ENCODE measurements at places on chromosomes 13 and 19. TPM values are rescaled to one million over a fixed set of nuclear protein-coding genes. Genes with fewer than 3 reads are reported as not detected.

The CCDC70 gene
- not detected for total RNA-seq

DNA sequence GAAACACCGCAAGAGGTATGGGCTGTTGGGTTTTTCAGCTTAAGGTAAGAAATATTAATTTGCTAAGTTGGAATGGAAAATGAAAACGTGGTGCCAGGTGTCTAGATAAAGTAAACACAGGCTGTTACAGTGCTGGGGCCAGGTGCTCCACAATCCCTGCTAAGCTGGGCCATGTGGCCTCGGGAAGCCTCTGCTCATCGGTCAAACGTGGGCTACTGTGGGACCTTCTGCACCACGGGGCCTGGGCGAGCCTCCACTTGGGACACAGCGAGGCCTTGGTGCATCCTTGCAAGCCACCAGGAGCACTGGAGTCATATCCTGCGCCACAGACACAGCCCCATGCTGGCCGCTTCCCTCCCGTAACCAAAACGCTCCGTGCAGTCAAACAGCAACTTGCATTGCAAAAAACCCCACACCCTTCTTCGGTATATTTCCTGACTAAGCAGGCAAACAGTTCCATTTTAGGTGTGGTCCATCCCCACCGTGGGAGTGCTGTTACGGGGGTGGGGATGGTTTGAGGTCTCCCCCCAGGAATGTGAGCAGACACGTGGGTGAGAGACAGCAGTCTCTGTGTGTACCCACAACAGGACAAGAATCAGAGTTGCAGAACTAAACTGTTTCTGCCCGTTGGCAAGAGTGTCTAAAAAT lies 96.3 kb upstream of the SOX1 start:
- H3K27me3 ChIP-seq, result no peaks in the 10 kb centered on the region
- no peaks in the 10 kb centered on the region for H3K36me3 ChIP-seq
- H3K4me3 ChIP-seq, result no peak overlapping the region
- H3K4me1 ChIP-seq, result no peaks in the 10 kb centered on the region
- DNase-seq, result no peak
- H3K27ac ChIP-seq, result no peak overlapping the region

- DNase-seq, result no peak
- H3K27ac ChIP-seq, result no peak overlapping the region
- no peaks in the 10 kb centered on the region for H3K27me3 ChIP-seq
- peaks cover 75% of the 10 kb centered on the region for H3K36me3 ChIP-seq
- no peak overlapping the region for H3K4me3 ChIP-seq
- no peaks in the 10 kb centered on the region for H3K4me1 ChIP-seq
These were observed 36.8 kb downstream of the PPP2R1A start for GRCh38 chr19:52226652-52227051.

GRCh38 chr19:30587869-30588268 lies 215.7 kb downstream of the ZNF536 start:
- no peaks in the 10 kb centered on the region for H3K4me1 ChIP-seq
- H3K4me3 ChIP-seq, result no peak overlapping the region
- no peaks in the 10 kb centered on the region for H3K36me3 ChIP-seq
- no peak overlapping the region for H3K27ac ChIP-seq

GRCh38 chr13:62684359-62684758 lies 1268.7 kb upstream of the PCDH20 start:
- no peaks in the 10 kb centered on the region for H3K36me3 ChIP-seq
- H3K4me3 ChIP-seq, result no peak overlapping the region
- no peak overlapping the region for H3K27ac ChIP-seq
- no peaks in the 10 kb centered on the region for H3K27me3 ChIP-seq
- DNase-seq, result no peak

DNA sequence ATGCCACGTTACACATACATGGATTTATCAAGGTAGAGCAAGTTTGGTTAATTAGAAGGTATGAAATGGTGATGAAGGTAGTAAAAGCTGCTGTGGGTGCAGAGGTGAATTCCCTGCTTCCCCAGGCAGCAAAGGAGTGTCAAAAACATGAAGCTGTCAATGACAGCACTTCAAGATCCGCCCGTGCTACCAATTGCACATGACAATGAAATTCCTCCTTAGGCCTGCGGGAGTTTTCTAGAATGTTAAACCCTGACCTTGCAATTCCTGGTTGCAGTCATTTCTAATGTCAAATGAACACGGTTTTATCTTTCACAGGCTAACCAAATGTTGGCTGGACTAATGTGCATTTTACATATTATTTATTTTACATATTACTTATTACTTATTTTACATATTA lies 67.7 kb upstream of the LSM14A start:
- DNase-seq, result no peak
- no peak overlapping the region for H3K27ac ChIP-seq
- no peaks in the 10 kb centered on the region for H3K27me3 ChIP-seq
- H3K4me1 ChIP-seq, result no peaks in the 10 kb centered on the region

DNA sequence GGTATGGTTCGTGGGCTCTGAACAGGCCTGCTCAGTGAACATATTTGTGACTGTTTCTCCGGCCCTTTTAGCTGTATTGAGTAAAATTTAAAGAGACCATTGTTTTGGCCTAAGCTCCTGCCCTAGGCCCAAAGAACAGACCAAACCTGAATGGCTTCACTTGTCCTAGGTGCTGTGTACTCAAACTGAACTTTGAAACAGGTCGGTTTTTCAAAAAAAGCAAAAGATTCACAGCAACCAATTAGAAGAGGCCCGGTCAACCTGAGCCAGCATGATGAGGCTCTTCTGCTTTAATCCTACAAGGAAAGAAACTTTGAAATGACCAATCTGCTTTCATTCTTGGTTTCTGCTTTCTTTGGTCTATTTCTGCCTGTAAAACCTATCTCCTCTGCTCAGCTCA lies 50.6 kb downstream of the USPL1 start:
- no peak overlapping the region for H3K4me3 ChIP-seq
- H3K27ac ChIP-seq, result no peak overlapping the region
- H3K27me3 ChIP-seq, result no peaks in the 10 kb centered on the region
- peaks cover 2% of the 10 kb centered on the region for H3K4me1 ChIP-seq
- DNase-seq, result no peak
- H3K36me3 ChIP-seq, result no peaks in the 10 kb centered on the region

Measured in upper lobe of left lung (tissue), 6 donors.